CD4-positive, alpha-beta T cell (primary cell): ENCODE measurements at places on chromosomes 4 and X. TPM values are rescaled to one million over a fixed set of nuclear protein-coding genes. Genes with fewer than 3 reads are reported as not detected.

The TMPRSS11A gene
- not detected for total RNA-seq

The COQ2 gene
- total RNA-seq, result 9.2 TPM

The CENPVL1 gene
- not detected for total RNA-seq

DNA sequence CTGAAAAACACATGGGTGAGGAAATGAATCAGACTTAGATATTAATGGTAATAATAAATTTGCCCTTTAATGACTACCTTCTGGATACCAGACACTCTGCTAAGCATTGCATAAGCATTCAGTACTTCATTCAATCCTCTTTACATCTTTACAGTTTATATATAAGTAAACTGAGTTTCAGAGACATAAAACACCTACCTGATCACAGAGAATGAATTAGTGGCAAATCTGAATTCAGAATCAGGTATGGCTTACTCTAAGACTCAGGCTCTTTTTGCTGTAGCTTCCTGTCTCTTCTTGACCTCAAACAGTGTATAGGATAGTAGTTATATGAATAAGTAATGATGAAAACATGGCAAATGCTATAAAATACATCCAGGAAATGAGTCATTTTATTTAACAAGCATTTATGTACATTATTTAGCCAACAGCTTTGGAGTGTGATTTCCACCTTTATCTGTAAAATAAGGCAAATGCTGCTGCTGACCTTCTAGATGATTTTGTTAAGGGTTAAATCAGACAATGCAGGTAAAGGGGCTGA lies 83.9 kb downstream of the VEGFC start:
- H3K4me1 ChIP-seq, result no peaks in the 10 kb centered on the region
- no peaks in the 10 kb centered on the region for H3K36me3 ChIP-seq
- no peak overlapping the region for H3K4me3 ChIP-seq
- no peaks in the 10 kb centered on the region for H3K27me3 ChIP-seq
- H3K27ac ChIP-seq, result no peak overlapping the region

DNA sequence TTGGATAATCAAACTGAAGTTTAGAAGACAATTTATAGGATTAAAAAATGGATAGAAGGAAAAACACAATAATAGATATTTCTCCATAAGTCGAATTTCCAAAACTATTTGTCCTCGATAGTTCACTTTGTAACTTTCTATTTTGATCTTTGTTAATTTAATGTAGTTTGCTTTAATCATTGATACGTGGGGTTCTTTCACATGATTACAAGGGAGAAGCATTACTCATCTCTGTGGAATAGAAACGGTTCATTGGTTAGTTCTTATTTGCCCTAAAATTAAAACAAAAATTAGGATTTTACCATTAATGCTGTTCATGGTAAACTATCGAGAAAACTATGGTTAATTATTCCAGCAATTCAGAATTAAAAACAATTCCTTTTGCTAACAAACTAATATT lies 2.1 kb downstream of the TET2 start:
- no peak overlapping the region for H3K4me3 ChIP-seq
- peaks cover 8% of the 10 kb centered on the region for H3K4me1 ChIP-seq
- H3K27me3 ChIP-seq, result no peaks in the 10 kb centered on the region
- H3K36me3 ChIP-seq, result no peaks in the 10 kb centered on the region
- H3K27ac ChIP-seq, result no peak overlapping the region
- DNase-seq, result no peak

GRCh38 chr4:38681281-38681991 lies 17.4 kb downstream of the KLF3 start:
- H3K4me1 ChIP-seq, result peaks cover 53% of the 10 kb centered on the region
- H3K27ac ChIP-seq, result no peak overlapping the region
- DNase-seq, result no peak
- no peak overlapping the region for H3K4me3 ChIP-seq
- H3K36me3 ChIP-seq, result peaks cover 54% of the 10 kb centered on the region

DNA sequence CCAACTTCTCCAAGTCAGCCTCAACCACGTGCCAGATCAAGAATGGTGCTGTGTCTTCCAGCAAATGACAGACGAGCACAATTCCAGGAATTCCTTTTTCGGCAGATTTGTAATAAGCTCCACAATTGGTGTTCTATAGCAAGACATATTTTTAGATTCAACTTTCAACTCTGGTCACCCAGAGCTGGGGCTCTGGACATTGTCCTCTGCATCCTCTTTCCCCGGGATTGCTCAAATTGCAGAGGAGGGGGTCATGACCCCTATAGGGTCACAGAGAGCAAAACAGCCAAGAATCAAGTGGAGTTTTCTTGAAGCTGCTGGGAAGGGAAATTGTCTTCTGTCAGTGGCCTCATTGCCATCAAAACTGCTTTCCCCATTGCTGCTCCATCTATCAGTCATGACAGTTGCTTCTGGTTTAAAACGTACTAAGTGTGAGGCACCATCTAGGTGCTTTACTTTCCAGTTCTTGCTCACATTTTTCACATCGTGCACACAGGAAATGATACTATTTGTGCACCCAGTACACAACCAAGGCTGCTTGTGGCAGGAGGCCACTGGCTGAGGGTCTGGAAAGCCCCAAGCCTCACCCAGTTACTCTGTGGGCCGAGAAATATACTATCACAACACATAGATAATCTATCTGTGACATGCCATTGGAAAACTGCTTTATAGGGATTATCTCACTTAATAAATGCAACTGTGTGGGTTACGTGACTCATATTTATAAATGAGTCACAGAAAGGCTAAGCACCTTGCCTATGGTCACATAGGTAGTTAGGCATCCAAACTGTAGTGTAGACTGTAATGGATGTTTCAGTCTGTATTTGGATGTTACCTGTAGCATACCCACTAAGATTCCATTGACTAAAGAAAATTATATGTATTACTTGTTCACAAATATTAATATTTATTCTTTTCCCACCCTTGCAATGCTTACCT lies 91.7 kb upstream of the PHOX2B start:
- no peak for DNase-seq
- H3K36me3 ChIP-seq, result no peaks in the 10 kb centered on the region
- H3K4me3 ChIP-seq, result no peak overlapping the region
- H3K27ac ChIP-seq, result no peak overlapping the region

DNA sequence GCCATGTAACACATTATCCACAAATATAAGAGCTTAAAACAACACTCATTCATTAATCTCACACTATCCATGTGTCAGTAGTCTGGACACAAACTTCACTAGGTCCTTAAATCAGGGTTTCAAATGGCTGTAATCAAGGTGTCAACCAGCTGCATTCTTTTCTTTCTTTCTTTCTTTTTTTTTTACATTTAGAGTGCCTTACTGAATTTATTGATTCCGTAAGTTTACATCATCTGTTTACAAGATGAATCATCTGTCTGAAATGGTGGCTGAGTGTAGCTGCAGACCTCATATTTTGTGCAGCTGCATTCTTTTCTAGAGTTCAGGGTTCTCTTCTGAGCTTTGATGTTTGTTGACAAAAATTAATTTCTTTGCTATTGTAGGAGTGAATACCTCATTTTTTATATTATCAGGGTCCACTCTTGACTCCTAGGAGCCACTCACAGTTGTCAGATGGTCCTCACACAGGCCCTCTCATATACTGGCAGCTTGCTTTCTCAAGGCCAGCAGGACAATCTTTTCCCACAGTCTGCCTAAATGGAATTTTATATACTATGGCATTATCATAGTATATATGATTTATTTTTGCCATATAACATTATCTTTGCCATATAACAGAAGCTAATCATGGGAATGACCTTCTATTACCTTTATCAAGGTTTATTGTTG lies 37.8 kb downstream of the SPOCK3 start:
- no peak overlapping the region for H3K27ac ChIP-seq
- DNase-seq, result no peak
- H3K27me3 ChIP-seq, result no peaks in the 10 kb centered on the region
- H3K4me1 ChIP-seq, result no peaks in the 10 kb centered on the region
